ENCODE measurements at places on chromosomes 12 and 14.

GRCh38 chr14:64865109-64865508 lies 14.6 kb downstream of the SPTB start:
- no peak for DNase-seq

DNA sequence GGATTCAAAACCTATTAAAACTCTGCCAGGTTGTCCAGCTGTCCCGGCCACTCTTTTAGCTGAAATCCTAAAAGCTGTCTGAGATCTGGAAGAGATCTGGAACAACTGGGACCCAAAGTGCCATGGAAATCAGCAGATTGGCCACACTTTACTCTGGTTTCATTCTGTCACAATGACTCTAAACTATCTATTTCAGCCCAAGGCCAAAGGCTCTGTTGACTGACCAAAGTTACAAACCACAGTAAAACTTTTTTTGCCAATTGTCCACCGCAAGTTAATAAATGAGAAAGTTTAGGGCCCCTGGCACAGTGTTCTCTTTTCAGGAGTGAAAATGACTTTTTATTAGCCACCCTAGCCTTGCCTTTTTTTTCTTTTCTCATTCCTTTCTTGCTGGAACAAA lies 113.4 kb upstream of the CPM start:
- DNase-seq = peak; percentile 26

DNA sequence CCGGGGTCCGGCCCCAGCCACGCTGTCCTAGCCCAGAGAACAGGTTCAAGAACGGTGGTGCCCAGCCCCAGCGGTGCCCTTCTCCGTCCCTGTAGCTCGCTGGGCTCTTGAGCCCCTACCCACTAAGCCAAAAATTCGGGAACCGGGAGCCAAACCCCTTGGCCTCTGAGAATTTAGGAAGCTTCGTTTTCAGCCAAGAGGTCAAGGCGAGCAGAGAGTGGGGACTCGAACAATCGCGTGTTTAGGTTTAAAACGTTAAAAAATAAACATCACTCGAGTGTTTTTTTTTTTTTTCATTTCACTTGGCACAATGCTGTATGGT lies 6.2 kb downstream of the SIX1 start:
- no peak for DNase-seq

GRCh38 chr12:124391340-124392261 lies 96.7 kb downstream of the RFLNA start:
- peak; percentile 62 for DNase-seq

DNA sequence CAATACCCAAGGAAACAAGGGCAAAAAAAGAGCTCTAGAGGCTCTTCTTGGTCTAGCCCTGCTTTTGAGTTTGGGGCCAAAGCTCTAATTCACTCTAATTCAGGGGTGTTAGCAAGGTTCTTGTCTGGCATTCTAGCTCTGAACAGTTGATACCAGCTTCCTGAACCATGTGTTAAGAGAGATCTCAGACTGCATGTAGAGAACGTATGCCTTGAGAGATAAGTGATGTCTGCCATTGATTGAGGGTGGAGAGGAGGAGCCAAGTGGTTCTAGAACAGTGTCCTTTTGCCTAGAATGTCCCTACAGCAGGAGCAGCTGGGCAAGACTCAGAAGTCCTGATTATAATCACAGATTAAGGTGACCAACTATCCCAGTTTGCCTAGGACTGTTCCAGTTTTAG lies 18.2 kb upstream of the POC1B start:
- no peak for DNase-seq
